ENCODE measurements at places on chromosomes 2 and 18.

GRCh38 chr2:239935789-239936758, 89.1 kb downstream of the NDUFA10 start:
- no peak for DNase-seq

GRCh38 chr2:98385050-98385699, 38.9 kb downstream of the CNGA3 start:
- DNase-seq = peak; percentile 38

DNA sequence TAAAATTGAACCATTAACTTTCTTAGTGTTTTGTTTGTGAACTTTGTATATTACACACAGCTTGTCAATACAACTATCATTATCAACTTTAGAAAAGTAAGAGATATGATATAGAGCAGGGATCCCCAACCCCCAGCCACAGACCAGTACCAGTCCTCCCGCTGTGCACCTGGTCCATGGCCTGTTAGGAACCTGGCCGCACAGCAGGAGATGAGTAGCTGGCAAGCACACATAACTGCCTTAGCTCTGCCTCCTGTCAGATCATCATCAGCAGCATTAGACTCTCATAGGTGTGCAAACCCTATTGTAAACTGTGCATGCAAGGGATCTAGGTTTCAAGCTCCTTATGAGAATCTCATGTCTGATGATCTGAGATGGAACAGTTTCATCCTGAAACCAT, 491.0 kb upstream of the NXPH2 start:
- DNase-seq = no peak

- DNase-seq = no peak
These were observed 113.3 kb downstream of the MGAT5 start for GRCh38 chr2:134367213-134367612.

GRCh38 chr2:7019191-7019590, 102.0 kb downstream of the RNF144A start:
- no peak for DNase-seq

DNA sequence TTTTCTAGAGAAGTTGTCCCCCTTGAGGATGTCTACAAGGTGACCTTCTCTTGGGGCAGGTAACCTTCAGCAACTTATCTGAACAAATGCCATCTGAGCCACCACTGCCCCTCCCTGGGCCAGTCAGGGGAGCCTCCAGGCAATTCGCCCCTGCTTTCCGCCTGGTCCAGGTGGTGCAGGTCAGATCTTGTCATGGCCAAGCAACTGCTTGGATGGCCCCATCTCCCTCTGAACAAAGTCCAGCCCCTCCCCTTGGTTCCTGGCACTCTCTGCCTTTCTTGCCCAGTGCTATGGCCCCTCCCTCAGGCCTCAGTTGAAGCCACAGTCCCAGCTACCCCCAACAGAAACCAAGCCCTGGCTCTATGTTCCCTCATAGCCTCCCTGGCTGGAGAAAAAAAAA, 138.7 kb downstream of the ALPK2 start:
- DNase-seq = no peak
